ENCODE measurements at places on chromosomes 7 and 10.

DNA sequence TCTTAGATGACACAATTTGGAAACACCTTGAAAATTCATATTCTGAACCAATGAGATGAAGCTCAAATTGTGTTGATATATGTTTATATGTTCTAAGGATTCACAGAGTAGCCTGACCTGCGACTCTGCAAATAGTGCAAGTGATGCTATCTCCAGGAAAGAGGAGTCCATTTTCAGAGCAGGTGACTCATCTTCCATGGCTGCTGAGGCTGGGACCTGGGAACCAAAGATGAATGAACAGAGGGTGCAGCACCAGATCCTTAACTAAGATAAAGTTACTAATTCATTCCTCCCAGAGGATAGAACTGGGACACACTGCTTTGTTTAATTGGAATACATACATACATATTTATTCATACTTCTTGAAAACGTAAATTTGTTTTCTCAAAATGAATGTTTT is 240.6 kb upstream of the SEMA3C start:
- DNase-seq: peak; percentile 42

DNA sequence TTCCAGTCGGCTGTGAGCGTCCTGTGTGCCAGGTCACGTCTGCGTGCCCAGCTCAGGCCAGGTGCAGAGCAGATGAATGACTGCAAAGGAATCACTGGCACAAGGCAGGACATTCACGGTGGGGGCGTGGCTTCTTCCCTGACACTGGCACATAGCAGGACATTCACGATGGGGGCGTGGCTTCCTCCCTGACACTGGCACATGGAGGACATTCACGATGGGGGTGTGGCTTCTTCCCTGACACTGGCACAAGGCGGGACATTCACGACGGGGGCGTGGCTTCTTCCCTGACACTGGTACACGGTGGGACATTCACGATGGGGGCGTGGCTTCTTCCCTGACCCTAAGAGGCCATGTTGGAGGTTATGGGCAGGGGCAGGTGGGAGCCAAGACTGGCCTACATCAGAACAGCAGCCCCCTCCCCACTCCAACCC is 64.3 kb downstream of the MYL10 start:
- no peak for DNase-seq

GRCh38 chr10:44847110-44847509 is 64.0 kb upstream of the TMEM72 start:
- no peak for DNase-seq

DNA sequence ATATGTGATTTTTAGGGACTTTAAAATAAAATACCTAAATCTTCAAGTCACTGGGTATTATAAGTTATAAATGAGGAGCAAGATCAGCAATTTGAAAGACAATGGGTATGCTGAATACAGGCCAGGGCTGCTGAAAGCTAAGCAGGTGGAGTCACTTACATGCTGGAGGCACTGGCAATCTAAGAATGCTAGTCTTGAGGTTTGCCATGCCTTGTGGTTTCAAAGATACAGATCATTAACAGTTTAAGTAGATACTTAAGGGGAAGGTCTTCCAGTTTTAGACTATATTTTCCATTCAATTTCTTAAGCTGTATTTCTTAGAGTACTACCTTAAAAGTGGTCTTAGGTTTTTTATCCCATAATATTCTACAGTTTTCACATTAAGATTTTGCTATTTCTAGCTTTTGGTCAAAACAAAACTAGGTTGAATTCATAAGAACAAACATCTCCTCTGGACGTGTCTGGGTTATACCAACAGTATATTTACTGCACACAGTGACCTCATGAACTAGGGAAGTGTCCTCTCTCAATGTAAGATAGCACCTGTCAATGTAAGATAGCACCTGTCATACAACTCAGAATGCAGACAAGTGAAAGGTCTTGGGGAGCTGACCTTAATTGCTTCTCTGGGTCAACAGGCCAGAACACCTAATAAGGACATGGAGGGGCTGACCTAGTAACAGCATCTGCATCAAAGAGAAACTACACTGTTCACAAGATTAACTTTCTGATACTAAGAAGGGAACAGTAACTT is 2.0 kb downstream of the SRI start:
- DNase-seq: no peak

DNA sequence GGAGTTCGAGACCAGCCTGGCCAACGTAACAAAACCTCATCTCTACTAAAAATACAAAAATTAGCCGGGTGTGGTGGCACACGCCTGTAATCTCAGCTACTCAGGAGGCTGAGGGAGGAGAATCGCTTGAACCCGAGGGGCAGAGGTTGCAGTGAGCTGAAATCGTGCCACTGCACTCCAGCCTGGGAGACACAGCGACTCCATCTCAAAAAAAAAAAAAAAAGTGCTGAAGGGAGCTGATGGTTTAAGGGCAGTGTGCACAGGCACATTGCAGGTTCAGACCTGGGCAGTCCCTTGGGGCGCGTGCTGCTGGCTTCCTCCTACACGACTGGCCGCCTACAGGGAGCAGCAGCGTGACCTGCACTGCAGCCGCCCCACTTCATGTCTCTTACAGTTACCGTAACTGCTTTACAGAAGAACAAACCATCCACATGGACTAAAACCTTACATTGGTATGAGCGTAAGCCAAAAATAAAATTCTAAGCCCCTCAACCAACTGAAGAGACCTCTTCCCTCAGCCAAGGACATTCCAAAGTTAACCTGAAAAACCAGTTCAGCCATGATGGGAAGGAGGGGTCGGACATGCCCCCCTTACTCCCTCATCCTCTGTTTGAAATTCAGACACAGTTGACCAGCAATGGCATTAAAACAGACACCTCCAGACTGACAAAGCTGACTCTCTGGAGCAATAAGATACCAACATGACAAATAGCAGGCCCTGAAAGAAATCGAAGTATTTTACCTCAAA is 262.2 kb downstream of the ZMYND11 start:
- DNase-seq: no peak

DNA sequence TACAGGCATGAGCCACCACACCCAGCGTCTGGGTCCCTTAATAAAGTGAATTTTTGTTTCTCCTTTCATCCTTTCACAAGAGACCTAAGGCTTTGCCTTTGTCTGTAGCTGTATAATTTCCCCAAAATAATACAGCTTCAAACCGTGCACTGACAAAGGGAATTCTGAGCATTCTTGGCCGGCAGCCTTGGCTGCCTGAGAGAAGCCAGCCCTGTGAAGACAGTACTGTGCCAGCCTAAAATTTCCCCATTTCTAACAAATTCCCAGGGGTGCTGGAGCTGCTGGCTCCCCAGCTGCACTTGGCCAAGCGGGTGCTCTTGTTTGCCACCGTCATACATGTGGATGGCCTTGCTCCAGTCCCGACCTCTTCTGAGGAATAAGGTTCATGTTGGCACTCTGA is 106.2 kb downstream of the ZMYND11 start:
- no peak for DNase-seq

GRCh38 chr10:91198781-91199180 is 21.7 kb upstream of the PCGF5 start:
- DNase-seq: peak; percentile 63

DNA sequence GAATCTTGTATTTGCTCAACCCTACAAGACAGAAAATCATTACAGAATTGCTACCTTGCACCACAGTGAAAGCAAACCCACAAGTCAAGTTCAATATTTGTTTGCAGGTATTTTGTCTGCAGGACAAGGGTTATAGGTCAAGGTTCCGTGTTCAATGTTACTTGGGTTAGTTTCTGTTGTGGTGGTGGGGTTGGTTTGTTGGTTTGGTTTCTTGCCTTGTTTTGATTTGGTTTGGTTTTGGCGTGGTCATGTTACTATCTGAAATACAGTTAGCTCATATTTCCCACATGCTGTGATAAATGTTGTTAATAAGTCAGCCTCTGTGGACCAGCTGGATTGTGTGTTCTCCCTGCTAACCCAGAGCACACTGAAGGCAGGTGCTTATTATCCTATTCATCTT is 75.6 kb upstream of the INSIG1 start:
- DNase-seq: no peak

- no peak for DNase-seq
Measured at GRCh38 chr7:140694592-140694991, 1.9 kb upstream of the NDUFB2 start.

DNA sequence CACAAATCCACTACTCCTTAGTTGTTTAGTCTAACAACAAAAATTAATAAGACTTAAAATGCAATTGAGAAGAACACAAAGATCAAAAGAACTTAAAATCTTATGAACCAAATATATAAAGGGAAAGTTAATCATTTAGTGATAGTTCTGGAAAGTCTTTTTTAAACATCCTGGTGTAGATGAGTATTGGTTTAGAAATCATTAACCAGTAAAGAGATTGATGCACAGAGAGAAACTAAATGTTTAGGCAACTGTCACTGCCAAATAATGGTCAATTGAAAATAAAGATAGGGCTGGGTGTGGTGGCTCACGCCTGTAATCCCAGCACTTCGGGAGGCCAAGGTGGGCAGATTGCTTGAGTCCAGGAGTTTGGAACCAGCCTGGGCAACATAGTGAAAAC is 44.9 kb downstream of the SP8 start:
- no peak for DNase-seq

DNA sequence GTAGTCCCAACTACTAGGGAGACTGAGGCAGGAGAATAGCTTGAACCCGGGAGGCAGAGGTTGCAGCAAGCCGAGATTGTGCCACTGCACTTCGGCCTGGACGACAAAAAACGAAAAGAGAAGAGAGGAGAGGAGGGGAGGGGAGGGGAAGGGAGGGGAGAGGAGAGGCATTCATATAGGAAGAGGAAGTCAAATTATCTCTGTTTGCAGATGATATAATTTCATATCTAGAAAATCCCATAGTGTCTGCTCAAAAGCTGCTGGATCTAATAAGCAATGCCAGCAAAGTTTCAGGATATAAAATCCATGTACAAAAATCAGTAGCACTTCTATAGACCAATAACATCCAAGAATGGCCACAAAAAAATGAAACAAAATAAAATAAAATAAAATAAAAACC is 120.3 kb downstream of the LMBR1 start:
- no peak for DNase-seq

DNA sequence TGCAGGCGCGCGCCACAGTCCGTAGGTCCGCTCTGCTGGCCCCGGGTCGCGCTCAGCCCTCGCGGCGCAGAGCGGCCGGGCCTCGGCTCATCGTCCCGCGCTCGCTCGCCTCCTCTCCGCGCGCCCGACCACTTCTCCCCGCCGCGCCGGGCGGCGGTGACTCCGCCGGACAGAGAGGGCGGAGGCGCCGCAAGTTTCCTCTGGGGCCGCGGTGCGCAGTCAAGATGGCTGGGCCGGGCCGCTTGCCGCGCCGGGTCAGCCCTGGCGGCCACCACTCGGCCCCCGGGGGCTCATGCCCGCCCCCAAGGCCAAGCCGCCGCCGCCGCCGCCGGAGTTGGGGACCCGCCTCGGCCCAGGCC is 441 bp downstream of the FZD8 start:
- peak; percentile 49 for DNase-seq

GRCh38 chr10:79471776-79472175 is 26.4 kb upstream of the ZCCHC24 start:
- DNase-seq: no peak

DNA sequence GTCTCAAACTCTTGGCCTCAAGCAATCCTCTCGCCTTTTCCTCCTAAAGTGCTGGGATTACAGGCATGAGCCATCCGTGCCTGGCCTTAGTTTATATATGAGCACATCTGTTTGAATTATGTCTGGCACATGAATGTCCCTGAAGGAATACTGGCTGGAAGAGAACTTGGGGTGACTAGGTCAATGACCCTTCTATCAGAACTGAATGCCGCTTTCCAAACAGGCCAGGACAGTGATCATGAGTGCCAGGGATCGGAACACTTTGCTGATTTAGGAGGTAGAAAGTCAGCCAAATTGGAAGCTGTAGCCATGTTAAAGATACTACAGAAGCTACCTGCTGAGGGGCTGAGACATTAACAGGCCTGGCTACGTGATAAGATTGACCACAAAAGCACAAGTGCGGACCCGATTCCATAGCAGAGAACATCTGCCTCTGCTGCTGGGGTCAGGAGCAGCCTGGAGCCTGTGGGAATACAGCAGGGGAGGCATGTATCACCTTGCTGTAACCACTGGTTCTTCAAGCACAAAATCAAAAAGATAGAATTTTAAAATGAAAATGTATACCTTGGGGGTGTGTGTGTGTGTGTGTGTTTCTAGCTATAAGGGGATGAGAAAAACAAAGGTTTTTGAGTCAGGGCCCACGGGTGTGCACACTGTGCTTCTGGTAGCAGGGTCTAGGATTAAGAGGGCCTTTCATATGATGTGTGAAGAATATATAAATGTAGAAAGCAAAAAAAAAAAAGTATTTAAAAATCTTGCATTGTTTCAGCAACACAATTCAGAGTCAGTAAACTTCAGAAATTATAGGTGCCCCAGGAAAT is 293.7 kb downstream of the BBS9 start:
- no peak for DNase-seq

DNA sequence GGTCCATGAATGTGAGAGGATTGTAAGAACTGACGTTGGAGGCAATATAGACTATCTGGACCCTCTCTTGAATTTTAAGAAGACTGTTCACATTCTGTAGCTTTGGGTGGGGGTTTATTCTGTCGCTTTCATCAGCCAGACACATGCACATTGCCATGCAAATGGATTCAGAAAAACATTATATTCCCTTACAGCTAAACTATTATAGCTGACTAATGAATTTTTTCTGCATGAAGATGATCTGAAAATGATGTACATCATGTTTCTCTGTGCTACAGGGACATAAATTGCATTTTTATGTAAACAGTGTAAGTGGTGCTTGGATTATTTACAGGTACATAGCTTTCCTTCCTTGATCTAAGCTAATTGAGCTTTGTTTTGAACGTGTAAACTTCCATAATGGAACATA is 1.5 kb downstream of the MET start:
- DNase-seq: no peak

- no peak for DNase-seq
Measured at GRCh38 chr7:94039368-94040035, 35.3 kb upstream of the BET1 start.

DNA sequence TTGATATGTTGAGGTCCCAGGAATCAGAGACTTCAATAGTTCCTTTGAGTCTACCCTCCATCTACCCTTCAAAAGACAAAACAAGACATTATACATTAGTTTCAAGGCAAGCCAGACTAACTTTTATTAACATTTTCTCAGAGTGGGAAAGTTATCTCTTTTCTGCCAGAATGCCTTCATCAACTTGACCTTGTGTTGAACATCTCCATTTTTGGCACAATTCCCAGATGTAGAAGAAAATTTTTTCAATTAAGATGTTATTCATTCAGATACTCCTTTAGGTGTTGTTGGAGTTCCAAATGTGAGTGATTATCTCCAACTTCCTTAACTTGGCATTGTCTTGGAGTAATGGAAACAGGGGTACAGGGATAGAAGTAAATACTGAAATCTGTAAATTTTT is 59.1 kb downstream of the NRF1 start:
- DNase-seq: peak; percentile 53

- no peak for DNase-seq
Measured at GRCh38 chr7:29620556-29620930, 56.9 kb downstream of the PRR15 start.

- DNase-seq: no peak
Measured at GRCh38 chr7:112105584-112106530, 100.3 kb downstream of the DOCK4 start.

GRCh38 chr7:16874066-16874465 is 7.7 kb downstream of the AGR3 start:
- DNase-seq: peak; percentile 2

- peak; percentile 41 for DNase-seq
Measured at GRCh38 chr10:132397036-132397541, at the start of gene PWWP2B. PWWP2B (plus strand) TSS chr10:132397200; CDS start chr10:132397227, 27 bp downstream.

- DNase-seq: no peak
Measured at GRCh38 chr7:24555719-24556118, 17.5 kb upstream of the PALS2 start.
